Mesenchymal stem cell (in vitro differentiated cells and primary cell): ENCODE measurements at places on chromosomes 2 and 18.
A peak's percentile ranks its signal among the peaks of the same experiment; 100 is the strongest.

DNA sequence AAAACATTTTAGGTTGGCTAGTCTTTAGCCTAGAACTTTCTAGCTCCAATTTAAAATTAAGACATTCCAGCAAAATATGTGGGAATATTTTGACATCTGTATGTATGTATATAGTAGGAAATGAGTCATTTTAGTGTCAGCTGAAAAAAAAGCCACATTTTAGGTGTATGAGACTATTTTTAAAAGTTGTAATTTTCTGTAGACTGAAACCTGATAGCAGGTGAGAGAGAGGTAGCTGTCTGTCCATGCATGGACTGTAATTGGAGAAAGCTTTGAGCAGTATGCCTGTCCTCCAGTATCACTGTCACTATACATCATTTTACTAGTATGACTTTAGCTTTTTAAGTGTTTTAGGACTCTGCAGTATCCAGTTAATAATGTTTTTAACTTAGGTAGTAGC is 26.1 kb upstream of the PPP1R1C start:
- no peak overlapping the region for H3K27ac ChIP-seq
- no peak for DNase-seq
- peaks cover 2% of the 10 kb centered on the region for H3K36me3 ChIP-seq
- no peaks in the 10 kb centered on the region for H3K4me1 ChIP-seq

DNA sequence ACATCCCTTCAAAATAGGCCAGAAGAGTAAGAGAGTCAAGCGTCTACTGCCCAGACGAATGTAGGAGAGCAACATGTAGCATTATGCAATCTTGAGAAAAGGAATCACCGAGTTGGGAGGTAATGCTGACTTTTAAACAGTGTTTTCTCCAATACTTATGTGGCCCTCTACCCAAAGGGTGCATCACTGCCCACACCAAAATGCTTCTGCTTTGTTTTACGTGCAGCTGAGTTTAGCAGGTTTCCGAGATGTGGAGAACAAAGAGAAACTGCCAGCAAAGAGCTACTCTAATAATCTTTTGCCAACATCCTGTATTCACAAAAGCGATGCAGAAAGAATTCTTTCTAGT is 63.4 kb upstream of the ZEB2 start:
- H3K27ac ChIP-seq, result no peak overlapping the region
- H3K27me3 ChIP-seq, result no peaks in the 10 kb centered on the region
- DNase-seq, result no peak
- H3K4me1 ChIP-seq, result no peaks in the 10 kb centered on the region

GRCh38 chr2:118697781-118698180 is 149.7 kb downstream of the EN1 start:
- no peaks in the 10 kb centered on the region for H3K36me3 ChIP-seq
- H3K27ac ChIP-seq, result no peak overlapping the region
- H3K27me3 ChIP-seq, result no peaks in the 10 kb centered on the region

DNA sequence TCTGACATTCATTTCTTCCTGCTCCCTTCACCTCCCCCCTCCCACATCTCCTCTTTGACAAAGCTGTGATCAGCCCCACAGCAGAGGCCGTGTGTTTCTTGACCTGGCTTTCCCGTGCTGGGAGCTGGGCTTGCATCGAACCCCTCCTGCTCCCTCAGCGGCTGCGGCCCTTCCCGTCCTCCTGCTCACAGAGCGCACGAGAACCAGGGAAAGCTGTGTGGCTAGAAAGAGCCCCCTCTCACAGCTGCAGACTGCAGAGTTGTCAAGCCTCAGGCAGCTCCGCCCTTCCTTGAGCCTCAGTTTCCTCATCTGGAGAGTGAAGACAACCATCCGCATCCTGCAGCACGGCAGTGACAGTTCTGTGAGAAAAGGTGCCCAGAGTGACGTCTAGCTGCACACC is 65.7 kb upstream of the GLI2 start:
- H3K27ac ChIP-seq, result no peak overlapping the region
- H3K4me1 ChIP-seq, result peaks cover 5% of the 10 kb centered on the region
- no peaks in the 10 kb centered on the region for H3K36me3 ChIP-seq
- no peak for DNase-seq

DNA sequence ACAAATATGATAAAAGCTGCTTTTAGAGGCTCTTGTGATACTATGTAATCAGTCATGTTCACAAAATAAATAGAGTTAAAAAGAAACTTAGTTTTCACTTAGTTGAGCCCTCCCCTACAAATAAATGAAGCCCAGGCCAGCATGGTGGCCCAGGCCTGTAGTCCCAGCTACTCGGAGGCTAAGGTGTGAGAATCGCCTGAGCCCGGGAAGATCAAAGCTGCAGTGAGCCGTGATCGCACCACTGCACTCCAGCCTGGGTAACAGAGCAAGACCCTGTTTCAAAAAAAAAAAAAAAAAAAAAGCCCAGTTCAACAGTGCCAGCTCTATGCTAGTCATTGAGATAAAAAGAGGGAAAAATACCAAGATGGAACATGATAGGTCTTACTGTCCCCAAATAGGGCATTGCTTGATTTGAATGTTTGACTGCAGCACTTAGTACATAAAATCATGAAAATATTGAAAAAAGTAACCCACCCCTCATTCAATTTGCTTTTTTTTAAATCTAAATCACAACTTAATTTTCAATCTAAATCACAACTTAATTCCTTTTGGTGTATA is 1.5 kb downstream of the ASNSD1 start:
- no peak overlapping the region for H3K27ac ChIP-seq
- peaks cover 22% of the 10 kb centered on the region for H3K36me3 ChIP-seq
- peaks cover 2% of the 10 kb centered on the region for H3K4me1 ChIP-seq
- H3K27me3 ChIP-seq, result no peaks in the 10 kb centered on the region
- no peak for DNase-seq

DNA sequence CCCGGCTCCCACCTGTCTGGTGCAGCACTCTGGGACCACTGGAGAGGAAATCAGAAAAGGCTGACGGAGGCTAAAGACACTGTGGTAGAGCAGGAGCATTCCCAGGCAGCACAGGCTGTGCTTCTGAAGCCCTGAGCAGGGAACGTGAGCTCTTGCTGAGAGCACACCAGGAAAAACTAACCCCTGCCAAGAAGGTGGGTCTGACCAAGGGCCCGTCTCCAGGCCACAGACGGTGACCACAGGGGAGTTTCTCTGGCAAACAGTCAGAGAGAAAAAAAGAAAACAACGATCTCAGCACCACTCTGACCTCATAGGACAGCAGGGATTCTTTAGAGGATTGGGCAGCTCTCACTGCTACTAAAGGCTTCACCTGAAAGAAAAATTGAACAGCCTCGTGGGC is 201.4 kb downstream of the AFF3 start:
- peaks cover 6% of the 10 kb centered on the region for H3K4me1 ChIP-seq
- no peak for DNase-seq
- peak overlapping the region; percentile 30 for H3K27ac ChIP-seq

DNA sequence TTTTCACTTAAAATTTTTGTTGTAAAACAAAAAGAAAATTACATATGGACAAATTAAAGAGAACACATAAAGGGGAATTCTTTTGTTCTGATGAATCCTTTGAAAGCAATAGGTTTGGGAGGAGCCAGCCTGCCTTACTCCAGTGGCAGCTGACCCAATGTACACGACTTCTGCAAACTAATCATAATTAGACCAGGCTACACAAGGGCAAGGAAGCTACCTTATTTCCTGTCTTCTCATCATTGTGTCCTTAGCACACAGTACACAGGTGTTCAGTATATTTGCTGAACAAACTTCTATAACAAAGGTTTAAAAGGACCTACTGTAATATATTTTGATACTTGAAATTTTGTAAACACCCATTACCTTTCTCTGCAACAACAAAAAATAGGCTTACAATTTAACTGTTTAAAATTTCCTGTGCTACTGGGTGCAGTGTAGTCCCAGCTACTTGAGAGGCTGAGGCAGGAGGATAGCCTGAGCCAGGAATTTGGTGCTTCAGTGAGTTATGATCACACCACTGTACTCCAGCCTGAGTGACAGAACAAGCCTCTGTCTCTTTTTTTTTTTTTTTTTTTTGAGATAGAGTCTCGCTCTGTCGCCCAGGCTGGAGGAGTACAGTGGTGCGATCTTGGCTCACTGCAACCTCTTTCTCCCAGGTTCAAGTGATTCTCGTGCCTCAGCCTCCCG is 18.9 kb downstream of the KCNG3 start:
- no peaks in the 10 kb centered on the region for H3K4me1 ChIP-seq
- no peaks in the 10 kb centered on the region for H3K27me3 ChIP-seq
- H3K4me3 ChIP-seq, result no peak overlapping the region
- no peaks in the 10 kb centered on the region for H3K36me3 ChIP-seq

DNA sequence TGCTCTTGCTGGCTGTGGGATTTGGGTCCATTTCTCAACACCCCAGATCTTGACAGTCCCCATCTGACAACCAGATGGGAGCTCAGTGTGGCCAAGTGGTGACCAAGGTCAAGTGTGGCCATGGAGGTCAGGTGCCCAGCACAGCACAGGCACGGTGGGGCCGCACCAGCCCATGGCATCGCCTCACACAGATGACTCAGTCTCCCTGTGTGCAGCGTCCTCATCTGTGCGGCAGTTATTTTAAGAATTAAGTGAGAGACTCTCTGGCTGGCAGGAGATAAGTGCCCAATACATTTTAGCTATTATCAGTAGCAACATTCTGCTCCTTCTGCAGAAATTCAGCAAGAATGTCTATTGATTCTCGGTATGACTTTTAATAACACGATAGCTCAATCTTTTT is 167.2 kb downstream of the DDX1 start:
- no peaks in the 10 kb centered on the region for H3K36me3 ChIP-seq
- H3K27me3 ChIP-seq, result peaks cover 10% of the 10 kb centered on the region
- no peak overlapping the region for H3K27ac ChIP-seq
- no peak for DNase-seq
- H3K4me1 ChIP-seq, result peaks cover 2% of the 10 kb centered on the region

GRCh38 chr2:205805136-205805535 is 122.8 kb downstream of the NRP2 start:
- no peak overlapping the region for H3K4me3 ChIP-seq
- no peaks in the 10 kb centered on the region for H3K27me3 ChIP-seq
- H3K36me3 ChIP-seq, result no peaks in the 10 kb centered on the region
- DNase-seq, result no peak
- H3K27ac ChIP-seq, result no peak overlapping the region

DNA sequence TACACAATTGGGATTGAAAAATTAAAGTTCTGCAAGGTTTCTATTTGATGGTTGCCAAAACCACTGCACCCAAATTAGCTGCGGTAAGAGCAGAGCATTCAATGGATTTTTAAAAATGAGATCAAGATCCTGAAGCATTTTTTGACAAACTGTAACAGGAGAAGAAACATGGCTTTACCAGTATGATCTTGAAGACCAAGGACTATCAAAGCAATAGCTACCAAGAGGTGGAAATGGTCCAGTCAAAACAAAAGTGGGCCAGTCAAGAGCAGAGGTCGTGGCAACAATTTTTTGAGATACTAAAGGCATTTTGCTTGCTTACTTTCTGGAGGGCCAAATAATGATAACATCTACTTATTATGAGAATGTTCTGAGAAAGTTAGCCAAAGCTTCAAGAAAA is 186.8 kb downstream of the RDH14 start:
- no peaks in the 10 kb centered on the region for H3K36me3 ChIP-seq
- no peaks in the 10 kb centered on the region for H3K27me3 ChIP-seq
- H3K27ac ChIP-seq, result no peak overlapping the region

DNA sequence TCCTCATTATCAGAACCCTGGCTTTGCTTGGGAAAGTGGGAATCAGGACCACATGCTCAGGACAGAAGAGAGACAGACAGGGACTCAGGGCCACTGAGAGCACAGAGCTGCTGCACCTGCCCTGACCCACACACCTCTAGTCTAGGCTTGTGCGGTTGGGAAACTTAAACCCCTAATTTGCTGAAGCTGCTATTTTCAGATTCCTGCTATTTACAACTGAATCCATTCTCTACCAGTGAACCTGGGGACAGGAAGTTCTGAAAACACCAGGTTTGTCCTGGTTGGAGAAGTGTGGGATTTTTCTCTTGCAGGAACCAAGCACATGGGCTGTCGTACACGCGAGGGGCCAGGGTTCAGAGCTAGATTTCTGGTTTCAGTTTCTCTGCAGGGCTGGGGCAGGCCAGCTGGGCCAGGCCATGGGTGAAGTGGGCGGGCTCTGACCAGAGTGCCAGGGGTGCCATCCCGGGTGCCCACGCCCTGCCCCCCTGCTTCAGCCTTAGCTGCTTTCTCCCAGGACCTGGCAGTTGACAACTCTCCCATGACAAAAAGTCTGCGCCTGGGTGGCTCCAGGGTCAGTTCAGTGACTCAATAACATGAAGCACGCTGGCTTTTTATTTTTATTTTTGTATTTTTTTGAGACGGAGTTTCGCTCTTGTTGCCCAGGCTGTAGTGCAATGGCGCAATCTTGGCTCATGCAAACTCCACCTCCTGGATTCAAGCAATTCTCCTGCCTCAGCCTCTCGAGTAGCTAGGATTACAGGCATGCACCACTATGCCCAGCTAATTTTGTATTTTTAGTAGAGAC is 51.3 kb upstream of the SLC1A4 start:
- no peak overlapping the region for H3K27ac ChIP-seq
- no peak for DNase-seq
- H3K36me3 ChIP-seq, result no peaks in the 10 kb centered on the region
- H3K4me3 ChIP-seq, result no peak overlapping the region
- H3K4me1 ChIP-seq, result no peaks in the 10 kb centered on the region

DNA sequence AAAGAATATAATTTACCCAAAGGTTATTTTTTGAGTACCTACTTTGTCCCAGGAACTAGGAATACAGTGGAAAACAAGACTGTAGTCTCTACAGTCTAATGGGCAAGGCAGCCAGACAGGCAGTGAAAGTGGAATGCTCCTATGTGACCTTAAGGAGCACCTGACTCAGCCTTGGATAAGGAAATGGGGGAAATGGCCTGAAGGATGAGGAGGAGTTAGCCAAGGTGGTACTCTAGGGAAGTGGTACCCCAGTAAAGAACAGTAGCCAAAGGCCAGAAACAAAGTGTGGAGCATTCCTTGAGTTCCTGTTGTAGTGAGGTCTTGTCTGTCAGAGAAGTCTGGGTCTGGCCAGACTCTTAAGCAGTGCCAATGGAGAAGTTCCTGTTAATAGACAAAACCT is 6.0 kb downstream of the ZNF397 start:
- peaks cover 93% of the 10 kb centered on the region for H3K36me3 ChIP-seq
- DNase-seq, result no peak
- H3K4me1 ChIP-seq, result no peaks in the 10 kb centered on the region
- no peak overlapping the region for H3K27ac ChIP-seq
- no peaks in the 10 kb centered on the region for H3K27me3 ChIP-seq
- H3K4me3 ChIP-seq, result no peak overlapping the region

DNA sequence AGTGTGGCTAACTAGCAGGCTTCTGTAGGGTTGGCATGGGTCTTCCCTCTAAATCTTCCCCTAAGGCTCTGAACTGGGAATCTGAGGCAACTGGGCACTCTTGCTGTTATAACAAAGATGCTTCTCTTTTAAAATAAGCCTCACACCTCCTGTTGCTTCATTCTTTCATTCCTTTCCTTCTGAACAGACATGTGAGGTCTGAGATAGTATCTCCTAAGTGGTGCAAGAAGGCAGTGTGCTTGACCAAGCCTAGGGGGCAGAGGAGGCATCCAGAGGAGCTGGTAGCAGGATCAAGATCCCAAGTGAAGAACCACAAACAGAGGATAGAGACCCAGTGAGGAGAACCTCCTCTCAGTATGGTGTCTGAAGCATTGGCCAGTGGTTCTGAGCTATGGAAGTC is 90.9 kb downstream of the TTC27 start:
- no peaks in the 10 kb centered on the region for H3K36me3 ChIP-seq
- H3K27ac ChIP-seq, result no peak overlapping the region
- no peaks in the 10 kb centered on the region for H3K4me1 ChIP-seq
- H3K4me3 ChIP-seq, result no peak overlapping the region
